HL-60 (cell line): ENCODE measurements at places on chromosomes 3 and 15.

- DNase-seq: no peak
Measured at GRCh38 chr15:101382544-101382943, 87.5 kb upstream of the SNRPA1 start.

DNA sequence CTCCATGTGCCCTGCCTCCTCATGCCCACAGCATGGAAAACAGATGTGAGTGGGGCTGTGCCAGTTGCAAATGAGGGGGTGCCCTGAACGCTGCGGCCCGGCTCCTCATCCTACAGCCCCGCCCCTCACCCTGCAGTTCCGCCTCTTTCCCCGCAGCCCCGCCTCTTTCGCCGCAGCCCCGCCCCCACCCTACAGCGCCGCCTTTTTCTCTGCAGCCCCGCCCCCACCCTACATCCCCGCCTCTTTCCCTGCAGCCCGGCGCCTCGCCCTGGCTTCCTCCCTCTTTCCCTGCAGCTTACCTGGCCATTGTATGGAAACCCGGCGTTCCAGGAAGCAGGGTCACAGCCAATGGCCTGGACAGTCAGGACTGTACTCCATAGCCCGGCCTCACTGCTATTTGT lies 284.9 kb downstream of the TLE3 start:
- no peak for DNase-seq

DNA sequence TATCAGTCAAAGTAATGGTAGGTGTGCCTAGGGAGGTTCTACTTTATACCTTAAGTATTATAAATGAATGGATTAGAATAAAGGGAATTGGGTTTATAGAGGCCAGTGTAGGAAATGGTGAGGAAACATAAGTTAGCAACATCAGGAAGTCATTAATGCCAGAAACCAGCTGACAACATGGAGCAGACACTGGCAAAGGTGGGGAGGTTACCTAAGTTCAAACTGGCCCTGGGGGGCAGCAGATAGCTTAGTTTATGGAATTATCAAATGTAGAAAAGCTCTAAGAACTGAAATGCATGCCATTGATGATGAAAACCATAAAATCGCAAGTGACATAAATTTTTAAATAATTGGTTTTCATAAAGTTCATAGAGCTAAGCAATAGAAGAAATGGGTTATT lies 498.6 kb downstream of the NAALADL2 start:
- no peak for DNase-seq

DNA sequence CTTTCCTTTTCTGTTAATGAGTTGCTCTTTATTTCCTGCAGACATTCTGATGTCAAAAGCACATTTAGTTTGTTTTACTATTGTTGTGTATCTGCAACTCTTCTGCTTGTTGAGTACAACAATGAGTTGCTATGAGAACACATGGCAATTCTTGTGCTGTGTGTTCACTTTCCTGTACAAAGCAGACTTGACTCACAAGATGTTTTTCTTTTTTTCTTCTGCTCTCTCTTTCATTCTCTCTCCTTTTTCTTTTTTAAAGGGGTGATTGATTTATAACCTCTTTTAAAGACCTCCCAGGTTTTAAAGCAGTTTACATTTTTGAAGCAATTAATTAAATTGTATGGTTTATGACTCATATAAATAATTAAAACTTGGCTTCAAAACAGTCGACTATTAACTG lies 31.6 kb upstream of the ABHD10 start:
- DNase-seq: no peak

DNA sequence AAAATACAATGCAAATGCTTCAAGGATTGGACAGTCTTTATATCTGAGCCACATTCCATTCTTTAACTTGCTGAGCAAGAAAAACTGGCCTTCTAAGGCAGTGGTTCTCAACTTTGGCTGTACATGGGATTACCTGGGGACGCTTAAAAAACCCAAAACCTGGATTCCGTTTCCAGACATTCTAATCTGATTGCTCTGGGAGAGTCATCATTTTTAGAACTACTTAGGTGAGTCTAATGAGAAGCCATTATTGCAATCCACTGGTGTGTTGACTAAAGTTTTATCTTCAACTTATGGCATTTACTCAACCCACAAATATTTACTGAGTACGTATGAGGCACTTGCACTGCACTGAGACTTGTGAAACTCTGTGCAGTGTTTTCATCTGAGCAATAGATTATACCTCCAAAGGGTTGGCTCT lies 195.7 kb upstream of the ATP11B start:
- no peak for DNase-seq

- peak; percentile 21 for DNase-seq
Measured at GRCh38 chr3:119236756-119237155, 3.9 kb downstream of the B4GALT4 start.
